Occipital lobe (tissue), 3 donors: ENCODE measurements at places on chromosomes 5 and 9. TPM values are rescaled to one million over a fixed set of nuclear protein-coding genes. Genes with fewer than 3 reads are reported as not detected.

Gene BARHL1
- total RNA-seq: not detected

Gene ARHGEF28
- total RNA-seq: 6.7 TPM

GRCh38 chr9:11159318-11159862 is 546.6 kb upstream of the PTPRD start:
- DNase-seq: no peak

DNA sequence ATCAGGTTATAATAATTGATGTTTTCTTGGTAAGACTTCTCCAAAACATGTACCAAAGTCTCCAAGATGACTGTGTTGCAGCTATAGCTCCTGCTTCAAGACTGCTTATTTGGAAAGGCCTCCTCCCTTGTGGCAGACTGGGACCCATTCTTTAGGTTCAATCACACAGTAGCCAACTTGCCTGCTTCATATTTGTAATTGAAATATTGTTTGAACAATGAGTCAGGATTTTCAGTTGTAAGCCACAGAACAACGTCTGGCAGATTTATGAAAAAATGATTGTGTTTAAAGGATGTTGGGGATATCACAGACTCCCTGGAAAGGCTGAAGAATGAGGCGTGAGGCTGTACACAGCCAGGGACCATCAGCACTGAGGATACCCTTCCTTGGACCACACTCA is 458.9 kb downstream of the MED10 start:
- no peak for DNase-seq

Gene CAAP1
- total RNA-seq: 19.3 TPM

GRCh38 chr5:9165546-9165945 is 380.3 kb downstream of the SEMA5A start:
- DNase-seq: no peak

Gene HBEGF
- 8.7 TPM for total RNA-seq

GRCh38 chr5:169840405-169840804 is 139.9 kb downstream of the INSYN2B start:
- no peak for DNase-seq

Gene FAXDC2
- total RNA-seq: 7.2 TPM

DNA sequence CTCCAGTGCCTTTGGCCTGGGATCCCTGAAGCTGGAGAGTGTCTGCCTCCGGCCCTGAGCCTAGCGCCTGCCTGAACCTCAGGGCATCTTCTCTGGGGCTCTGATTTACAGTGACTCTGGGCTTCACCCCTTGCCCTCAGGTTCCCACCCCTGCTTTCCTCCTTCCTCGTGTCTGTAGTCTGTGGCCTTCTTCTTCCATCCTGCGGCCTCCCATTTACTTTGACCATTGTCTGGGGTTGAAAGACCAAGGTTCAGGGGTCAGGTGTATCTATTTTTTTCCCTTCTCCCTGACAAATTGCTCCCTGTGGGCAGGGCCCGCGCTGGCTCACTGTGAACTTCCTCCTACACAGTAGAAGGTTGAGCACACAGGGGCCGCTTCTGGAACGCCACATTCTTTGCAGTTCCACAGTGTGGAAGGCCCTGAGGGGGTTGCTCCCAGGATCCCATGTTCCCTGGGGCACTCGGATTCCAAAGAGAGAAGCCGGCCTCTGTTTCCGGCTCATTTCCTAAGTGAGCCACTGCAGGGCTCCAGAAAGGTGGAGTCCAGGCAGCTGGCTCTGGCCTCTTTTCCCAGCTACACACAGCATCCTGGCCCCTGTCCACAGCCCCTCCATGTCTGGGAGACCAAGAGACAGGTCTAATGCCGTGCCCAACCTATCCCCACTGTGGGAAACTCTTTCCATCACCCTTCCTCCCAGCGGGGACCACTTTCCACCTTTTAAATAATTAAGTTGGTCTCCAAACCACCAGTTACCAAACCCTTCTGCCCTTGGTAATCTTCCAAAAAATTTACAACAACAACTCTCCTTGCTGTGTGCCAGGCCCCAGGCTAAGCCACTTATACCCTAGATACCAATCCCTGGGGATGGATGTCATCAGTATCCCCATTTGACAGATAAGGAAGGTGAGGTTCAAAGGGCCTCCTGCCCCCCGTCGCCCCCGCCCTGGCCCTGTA is 140.3 kb upstream of the IER5L start:
- DNase-seq: no peak

Gene IZUMO3
- total RNA-seq: not detected

GRCh38 chr9:127128341-127129072 is 6.1 kb upstream of the ANGPTL2 start:
- no peak for DNase-seq

- DNase-seq: no peak
These were observed 66.8 kb downstream of the INSYN2B start for GRCh38 chr5:169913479-169913878.
